ENCODE measurements at places on chromosomes 4 and X.

DNA sequence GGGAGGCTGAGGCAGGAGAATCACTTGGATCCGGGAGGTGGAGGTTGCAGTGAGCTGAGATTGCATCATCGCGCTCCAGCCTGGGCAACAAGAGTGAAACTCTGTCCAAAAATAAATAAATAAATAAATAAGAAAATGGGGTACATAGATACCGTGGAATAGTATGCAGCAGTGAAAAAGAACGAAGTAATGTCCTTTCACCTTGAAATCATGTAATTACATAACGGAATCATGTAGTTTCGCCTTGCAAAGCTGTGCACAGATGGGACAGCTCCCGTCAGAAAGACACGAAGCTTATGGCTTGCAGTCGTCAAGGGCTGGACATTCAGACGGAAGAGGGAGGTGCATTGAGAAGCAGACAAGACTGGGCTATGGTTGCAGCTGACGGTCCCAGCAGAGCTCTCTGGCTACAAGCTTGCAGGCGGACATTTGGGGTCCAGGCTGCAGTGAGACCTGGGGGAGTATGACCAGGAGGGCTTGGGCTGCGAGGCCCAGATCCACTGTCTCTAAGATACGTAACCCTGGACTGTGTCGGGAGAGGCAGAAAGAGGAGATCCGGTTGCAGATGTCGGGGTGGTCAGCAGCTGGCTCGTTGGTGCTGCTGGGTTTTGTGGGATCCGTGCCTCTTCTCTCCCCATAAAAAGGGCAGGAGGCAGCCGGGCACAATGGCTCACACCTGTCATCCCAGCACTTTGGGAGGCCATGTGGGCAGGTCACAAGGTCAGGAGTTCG is 6.2 kb upstream of the P2RY8 start:
- no peak for DNase-seq

DNA sequence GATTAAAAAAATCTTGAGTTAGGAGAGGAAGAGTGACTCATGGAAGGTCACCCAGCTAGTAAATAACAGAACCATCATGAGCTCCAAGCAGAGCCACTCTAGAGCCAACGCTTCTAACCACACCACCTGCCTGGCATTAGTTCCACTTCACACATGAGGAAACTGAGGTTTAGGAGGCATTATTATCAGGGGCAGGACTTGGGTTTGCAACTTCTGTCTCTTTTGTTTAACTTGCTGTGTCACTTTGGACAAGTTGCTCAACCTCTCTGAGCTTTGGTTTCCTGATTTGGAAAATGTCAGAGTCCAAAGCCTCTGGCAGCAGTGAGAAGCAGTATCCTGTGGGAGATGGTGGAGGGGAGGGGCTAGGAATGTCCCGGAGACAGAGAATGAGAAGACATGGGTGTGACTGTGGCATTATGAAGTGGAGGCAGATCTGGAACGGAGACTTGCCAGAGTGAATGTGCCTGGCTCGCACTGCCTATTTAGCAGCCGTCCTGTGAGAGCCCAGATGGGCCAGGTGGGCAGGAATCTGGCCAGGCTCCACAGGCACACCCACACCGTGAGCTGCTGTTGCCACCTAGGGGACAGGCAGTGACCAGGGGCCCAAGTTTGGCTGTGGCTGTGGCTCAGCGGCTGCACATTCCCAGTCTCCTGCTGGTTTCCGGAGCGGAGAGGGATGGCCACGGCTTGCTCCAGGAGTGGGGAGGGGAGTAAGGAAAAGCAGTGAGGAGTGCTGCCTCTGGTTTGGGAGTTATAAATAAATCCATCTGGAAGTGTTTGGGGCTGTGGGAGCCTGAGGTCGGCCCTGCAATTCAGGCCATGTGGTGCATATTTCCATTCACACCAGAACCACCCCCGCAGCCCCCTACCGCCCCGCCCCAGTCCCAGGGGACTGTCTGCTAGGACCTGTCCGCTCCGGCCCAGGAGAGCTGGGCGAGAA is 93.4 kb downstream of the NHSL2 start:
- DNase-seq: no peak

DNA sequence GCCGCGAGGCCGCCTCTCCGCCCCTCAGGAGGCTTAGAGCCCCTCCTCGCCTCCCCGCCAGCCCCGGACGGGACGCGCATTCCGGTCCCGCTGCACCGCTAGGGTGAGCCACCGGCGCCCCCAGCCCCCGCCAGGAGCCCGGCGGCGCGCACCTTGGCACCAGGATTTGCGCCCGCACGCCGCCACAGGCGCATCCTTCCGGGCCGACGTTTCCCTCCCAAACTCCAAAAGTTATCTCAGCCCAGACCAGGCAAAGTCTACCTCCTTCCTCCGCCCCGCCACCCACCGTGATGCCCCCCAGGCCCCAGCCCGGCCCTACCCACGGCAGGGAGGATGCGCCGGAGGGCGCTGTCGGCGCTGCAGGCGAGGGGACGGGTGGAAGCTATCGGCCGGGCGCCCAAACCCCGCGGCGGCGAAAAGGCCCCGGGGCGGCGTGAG is 538 bp downstream of the SCML2 start:
- DNase-seq: peak; percentile 14

DNA sequence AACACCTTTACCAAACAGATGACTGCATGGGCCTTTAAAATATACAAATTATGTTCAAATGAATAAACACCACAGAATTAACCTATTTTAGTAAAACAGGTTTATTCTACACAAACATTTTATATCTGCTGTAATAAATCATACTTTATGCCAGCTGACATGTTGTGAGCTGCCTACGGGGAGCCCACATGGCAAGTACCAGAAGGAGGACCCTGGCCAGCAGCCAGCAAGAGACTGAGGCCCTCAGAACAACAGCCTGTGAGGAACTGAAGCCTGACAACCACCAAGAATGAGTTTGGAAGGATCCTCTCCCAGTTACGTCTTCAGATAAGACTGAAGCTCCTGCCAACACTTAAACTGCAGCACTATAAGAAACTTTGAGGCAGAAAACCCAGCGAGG is 377.0 kb downstream of the PDGFC start:
- no peak for DNase-seq

DNA sequence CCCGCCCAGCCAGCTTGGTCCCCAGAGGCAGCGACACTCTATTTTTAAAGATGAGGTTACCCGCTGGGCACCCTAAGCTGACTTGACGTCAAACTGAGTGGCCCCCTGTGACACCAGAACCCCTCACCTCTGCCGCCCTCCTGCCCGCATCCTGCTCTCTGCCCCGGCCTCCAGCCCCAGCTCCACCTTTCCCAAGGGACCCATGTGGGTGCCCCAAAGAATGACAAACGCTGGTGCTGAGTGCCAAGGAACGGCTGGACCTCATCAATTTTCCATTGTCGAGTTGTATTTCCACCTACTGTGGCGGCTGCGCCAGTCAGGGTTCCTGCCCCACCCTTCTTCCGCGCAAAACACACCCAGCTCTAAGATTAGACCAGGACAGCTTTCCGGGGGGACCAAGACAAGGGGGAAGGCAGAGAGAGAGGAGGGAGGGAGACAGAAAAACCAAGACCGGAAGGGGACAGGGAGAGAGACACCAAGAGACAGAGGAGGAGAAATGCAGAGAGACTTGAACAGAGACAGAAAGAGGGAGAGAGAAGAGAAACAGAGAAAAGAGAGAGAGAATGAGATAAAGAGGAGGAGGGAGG is 2.0 kb downstream of the PRKX start:
- no peak for DNase-seq

DNA sequence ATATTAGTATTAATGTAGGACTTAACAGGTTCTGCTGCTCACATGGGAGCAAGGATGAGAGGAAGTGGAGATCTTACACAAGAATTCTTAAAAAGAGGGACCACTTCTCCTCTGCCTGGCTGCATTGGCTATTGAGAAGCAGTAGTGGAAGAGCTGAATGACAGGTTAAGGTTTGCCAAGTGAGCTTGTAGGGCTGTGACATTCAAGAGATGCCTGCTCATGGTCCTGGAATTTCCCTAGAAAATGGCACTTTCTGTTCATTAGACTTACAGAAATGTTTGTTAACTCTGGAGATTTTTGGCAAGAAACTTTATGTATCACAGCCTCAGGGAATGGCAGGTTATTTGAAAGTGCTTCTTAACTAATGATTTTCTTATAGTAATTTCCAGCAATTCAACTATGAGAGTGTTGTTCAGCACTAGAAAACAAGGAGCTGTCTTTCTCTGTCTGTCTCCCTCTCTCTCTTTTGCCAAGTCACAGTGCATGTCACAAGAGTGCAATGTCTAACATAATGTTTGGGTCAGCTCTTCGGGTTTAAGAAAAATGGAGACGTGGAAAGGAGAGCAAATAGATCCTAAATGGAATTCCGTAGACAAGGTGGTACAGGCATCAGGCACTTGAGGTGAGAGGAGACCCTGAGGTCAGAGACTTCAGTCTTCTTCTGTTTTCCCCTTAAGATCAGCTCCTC is 8.3 kb upstream of the NAP1L5 start:
- DNase-seq: no peak

- DNase-seq: no peak
Observed at GRCh38 chr4:112589206-112589605, 47.5 kb downstream of the ZGRF1 start.

DNA sequence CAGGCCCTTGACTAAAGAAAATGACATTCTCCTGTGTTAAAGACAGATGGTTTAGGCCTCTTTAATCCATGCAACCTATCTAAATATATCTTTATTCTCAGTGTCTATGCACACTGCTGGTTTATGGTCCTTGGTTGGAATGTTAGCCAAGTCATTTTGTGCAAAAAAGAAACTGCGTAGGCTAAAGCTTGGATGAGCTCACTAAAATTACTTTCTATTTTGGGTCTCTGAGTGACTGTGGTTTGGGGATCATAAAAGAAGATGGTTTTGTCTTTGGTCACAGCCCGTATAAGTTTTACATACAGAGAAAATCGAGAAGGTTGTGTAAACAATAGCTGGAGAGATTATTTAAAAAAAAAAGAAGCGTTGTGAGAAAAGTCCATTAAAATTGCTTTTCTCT is 443.6 kb downstream of the UBE2NL start:
- no peak for DNase-seq

GRCh38 chrX:10098270-10098713 is 58.5 kb upstream of the CLCN4 start:
- peak; percentile 59 for DNase-seq

DNA sequence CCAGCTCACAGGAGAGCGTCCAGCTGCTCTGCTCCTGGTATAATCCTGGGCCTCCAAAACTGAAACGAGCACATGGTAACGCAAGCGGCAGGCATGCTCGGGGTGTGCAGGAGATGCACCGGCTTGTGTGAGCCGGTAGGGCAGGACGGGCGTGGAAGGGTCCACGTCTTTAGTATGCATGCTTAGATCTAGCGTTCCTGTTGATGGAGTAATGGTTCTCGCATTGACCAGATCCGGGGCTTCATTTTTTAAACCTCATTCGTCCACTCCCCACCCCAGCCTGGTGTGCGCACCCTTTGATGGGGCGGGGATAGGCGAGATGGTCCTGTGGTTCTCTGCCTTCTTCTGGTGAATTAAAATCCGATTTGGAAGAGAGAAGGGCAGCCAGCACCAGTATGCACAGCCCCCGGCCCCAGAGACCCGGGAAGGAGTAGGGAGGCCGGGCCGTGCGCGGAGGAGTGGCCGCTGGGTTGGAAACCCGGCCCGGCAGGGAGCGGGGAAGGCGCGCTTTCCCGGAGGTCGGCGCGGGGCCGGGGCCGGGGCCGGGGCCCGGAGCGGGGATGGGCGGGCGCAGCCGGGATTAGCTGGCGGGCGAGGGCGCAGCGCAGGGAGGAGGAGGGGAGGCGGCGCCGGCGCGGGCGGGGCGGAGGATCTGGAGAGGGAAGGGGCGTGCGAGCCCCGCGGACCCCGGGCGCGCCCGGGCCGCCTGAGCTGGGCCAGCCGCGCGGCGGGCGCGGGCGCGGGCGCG is 39.9 kb downstream of the FAM149A start:
- peak; percentile 18 for DNase-seq

DNA sequence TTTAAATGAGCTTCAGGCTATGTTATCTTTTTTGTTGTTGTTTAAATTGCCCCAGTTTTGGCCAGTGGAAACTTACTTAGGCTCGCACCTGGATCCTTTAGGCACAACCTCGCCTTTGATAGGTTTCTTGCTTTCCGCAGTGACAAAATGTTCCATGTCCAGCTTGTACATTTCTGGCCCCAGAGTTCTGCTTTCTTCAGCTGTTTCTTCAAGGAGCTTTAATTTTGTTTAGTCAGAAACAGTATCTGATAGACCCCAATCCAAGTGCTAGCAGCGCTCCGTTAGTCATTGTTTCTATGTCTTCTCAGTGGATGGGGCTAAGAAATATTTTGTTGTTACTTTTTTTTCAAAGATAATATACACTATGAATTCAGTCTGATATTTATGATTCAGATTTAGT is 82.8 kb downstream of the STIM2 start:
- no peak for DNase-seq

- DNase-seq: no peak
Observed at GRCh38 chrX:23103546-23103945, 103.8 kb downstream of the DDX53 start.

DNA sequence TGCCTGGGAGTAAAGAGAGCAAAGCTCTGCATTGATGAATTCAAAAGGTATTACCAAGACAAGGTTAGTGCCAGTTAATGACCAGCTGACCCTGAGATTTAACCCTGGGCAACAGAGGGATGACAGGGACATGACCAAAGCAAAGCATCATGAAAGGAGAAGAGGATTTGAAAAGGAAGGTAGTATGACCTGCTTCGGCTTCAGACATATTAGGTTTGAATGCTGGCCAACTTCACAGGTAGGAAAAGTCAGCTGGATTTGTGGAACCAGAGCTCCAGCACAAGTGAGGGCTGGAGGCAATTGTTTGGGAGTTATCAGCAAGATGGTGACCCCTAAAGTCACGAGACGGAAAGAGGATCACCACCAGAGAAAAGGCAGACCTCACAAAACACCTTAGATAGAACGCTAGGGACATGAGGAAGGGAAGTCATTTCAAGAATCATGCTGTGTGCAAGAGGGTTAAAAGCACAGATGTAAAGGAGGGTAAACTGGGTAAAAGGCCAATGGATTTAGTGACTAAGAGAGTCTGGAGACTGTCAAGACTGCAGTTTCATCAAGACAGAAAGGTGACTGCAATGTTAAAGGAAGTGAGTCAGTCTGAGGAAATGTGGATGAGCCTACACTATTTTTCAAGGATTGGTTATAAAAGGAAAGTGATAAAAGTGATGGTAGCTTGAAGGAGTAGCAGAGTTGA is 45.6 kb downstream of the SH3RF1 start:
- no peak for DNase-seq

DNA sequence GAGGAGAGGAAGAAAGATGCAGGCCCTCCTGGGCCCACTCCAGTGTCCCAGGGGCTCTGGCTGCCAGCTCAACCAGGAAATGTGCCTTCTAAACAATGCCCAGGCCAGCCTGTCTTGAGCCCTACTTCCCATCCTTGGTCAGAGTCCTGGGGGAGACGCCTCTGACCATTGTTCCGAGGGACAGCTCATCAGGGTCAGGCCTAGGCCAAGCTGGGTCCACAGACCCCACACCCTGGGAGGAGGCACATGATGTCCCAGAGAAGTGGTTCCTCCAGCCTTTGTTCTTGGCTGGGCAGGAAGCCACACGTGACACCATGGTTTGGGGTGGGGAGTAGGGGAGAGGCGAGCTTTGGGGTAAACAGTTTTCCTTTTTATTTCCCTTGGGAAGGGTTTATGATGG is 102.5 kb downstream of the EFNB1 start:
- DNase-seq: no peak

DNA sequence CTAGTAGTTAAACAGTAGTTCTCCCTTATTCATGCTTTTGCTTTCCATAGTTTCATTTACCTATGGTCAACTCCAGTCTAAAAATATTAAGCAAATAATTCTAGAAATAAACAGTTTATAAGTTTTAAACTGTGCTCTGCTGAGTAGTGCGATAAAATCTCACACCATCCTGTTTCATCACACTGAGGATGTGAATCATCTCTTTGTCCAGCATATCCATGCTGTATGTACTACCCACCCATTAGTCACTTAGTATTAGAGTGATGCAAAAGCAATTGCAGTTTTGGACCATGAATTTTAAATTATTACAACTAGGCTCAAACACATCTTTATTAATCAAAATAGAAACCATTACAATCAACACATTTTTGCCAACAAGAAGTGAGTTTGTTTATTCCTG is 187.4 kb downstream of the TEX13C start:
- no peak for DNase-seq

Measured in activated naive CD8-positive, alpha-beta T cell treated with anti-CD3 and anti-CD28 coated beads for 36 hours (primary cell).